ENCODE measurements at places on chromosomes 1 and 21. TPM values are rescaled to one million over a fixed set of nuclear protein-coding genes. Genes with fewer than 3 reads are reported as not detected.
A peak's percentile ranks its signal among the peaks of the same experiment; 100 is the strongest.

The ELF3 gene
- 0.25 TPM for total RNA-seq

The CLDN17 gene
- not detected for total RNA-seq

The SLC35A3 gene
- 17.5 TPM for total RNA-seq

The OPRD1 gene
- 0.02 TPM for total RNA-seq

The KCNA3 gene
- 15.5 TPM for total RNA-seq

The KCND3 gene
- not detected for total RNA-seq

The GDAP2 gene
- 20.4 TPM for total RNA-seq

GRCh38 chr1:90318431-90318830 is 323.5 kb downstream of the ZNF326 start:
- DNase-seq, result no peak

DNA sequence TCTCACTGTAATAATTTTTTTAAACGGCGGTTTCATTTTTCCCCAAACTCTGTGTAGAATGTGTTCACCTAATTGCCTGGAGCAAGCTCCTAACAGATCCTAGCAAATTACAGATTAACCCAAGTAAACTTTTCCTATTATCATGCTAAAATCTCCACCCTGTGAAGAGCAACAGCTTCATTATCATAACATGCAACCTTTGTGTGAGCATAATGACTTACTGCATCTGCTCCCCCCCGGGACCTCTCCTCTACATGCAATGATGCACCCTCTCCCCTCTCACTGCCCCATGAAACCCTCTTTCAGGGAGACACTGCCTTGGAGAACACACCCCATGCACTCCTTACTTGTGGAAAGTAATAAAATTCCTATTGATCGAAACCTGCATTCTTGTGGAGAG is 717.0 kb upstream of the TMPRSS15 start:
- DNase-seq, result no peak

- DNase-seq, result no peak
Measured at GRCh38 chr21:34372321-34372720, 3.0 kb upstream of the SMIM11 start.

DNA sequence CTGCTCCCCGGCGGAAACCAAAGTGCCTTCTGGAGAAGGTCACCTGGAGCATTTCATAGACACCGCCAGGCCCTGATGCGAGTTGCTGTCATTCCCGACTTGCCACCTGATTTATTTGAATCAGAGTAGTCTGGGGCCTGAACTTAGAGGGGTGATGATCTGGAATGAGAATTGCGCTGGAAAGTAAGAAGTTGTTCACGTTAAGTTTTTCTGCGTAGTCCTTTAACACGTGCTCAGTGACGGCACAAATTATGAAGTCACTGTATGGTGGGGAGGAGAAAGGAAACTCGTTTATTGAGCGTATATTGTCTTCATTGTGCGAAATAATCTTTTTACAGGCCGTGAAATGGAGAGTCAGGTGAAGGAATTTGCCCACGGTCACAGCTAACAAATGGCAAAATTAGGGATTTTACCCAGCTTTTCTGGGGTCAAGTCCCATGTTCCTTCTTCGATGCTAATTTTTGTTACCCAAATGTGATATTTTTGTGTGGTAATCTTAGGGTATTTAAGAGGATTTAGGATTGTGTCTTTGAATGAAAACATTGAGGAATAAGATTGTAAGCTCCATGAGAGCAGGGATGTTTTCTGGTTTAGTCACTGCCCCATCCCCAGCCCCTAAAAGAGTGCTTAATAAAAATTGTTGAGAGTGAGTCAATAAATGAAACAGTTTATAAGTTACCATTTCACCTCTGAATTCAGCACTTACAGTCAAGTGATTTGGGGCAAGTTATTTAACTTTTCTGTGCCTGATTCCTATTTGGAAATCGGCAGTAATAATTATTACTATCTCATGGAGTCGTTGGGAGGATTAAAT is 46.4 kb upstream of the NBL1 start:
- DNase-seq, result peak; percentile 74

GRCh38 chr1:107140703-107141490 is at the start of gene NTNG1:
Gene NTNG1 (plus strand): TSS chr1:107141039.
- DNase-seq, result peak; percentile 52

DNA sequence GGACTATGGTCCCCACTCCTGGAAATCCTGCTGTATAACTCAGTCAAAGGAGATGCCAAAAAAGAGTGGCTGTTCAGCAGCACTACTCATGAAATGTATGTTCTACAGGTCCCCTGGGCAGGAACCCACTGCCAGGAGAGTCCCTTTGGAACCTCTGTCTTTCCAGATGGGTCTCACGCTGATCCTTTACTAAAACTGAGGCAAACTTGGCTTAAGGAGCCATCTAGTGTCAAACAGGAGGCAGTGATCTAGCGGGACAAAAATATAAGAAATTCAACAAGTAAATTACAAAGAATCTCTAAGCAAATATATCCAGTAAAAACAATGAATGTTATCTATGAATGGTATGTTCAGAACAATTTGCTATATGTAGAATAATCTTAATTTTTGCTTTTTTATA is 80.5 kb upstream of the PRMT6 start:
- DNase-seq, result no peak

GRCh38 chr1:184033711-184034167 is 3.8 kb downstream of the COLGALT2 start:
- DNase-seq, result no peak

GRCh38 chr1:8752411-8752810 is 65.0 kb downstream of the RERE start:
- DNase-seq, result no peak
